SIG-M5 (cell line): ENCODE measurements at places on chromosomes 1 and 21.

DNA sequence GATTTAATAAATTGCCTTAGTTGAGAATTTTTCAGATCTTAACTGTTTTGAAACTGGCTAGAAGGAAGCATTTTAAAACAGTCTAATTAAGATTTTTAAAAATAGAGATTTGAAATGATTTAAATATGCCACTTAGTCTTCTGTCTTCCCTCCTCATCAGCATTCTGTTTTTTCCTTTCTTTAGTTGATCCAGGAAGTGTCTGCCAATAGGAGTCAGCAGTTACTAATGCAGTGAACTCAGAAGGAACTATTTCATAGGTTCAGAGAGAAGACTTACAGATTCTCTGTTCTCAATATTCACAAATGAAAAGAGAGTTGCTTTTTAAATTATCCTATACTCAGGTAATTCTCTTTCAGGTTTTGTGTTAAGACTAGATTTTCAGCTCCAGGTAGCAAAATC is 84.5 kb downstream of the RPS6KC1 start:
- DNase-seq = no peak

GRCh38 chr1:45925728-45926287 is 122.4 kb downstream of the MAST2 start:
- no peak for DNase-seq

DNA sequence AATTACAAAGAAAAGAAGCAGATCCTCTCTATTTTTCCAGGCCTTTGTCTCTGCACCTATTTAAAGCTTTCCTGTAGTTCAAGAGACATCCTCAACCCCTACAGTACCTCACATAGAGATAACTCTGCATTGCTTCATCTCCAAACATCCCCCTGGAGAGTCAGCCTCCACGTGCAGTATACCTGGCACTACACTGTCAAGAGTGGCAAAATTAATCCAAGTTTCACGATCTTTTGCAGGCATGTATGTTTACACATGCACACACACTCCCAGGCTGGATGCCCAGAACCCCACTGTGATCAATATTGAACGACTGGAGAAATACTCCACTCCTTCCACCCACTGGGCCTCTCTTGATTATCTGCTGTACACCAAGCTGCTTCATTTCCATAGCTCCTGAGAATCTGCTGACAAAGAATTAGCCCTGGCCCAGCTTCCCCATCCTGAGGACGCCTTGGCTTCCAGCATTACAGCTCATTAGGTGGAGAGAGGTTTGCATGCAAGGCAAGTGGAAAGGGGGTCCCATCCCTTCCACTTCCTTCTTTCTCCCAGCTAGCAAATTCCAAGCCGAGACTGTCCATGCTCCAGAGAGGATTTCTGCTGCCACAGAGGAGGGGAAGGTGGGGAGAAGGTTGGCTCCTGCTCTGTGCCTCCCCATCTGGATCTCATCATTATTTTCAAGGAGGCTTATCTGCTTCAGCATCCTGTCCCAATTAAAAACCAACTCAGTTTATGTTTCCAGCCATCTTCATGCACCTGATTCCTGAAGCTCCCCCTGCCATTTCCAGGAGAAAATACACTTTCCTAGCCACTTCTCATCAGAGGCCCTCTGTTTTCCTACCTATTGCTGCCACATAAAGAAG is 66.5 kb upstream of the GOLT1A start:
- no peak for DNase-seq

DNA sequence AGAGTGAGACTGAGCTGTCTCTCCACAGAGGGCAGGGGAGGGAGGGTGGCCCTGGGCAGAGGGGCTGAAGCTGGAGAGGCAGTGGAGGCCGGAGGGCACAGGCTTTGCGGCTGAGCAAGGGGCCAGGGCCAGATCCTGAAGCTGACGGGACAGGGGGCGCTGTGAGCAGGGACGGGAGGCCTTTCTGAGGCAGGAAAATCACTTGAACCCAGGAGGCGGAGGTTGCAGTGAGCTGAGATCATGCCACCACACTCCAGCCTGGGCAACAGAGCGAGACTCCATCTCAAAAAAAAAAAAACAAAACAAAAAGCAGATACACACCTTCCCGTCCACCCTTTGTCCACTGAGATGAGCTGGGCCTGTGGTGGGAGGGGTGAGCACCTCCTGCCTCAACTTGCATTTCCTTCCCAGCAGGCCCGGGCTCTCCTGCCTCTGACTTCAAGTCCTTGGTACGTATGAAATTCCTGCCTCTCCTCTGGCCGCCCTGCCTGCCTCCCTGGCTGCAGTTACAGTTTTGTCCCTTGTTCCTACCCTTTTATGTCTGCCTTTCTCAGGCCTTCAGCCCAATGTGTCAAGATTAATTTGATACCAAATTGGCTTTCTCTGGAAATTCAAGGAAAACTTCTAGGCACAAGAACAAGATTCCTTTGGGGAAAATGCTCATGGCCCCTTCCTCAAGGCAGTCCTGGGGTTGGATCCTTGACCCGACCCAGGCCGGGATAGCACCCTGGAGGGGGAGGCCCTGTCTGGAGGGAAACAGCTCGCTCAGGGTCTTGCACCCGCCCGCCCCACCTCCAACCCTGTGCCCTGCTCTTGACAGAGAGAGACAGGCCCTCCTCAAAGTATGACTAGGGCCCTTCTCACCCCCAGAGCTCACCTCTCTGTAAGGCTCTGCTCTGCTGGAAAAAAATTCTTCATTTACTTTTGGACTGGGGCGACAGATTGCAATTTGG is 11.2 kb upstream of the ADAMTSL4 start:
- no peak for DNase-seq

DNA sequence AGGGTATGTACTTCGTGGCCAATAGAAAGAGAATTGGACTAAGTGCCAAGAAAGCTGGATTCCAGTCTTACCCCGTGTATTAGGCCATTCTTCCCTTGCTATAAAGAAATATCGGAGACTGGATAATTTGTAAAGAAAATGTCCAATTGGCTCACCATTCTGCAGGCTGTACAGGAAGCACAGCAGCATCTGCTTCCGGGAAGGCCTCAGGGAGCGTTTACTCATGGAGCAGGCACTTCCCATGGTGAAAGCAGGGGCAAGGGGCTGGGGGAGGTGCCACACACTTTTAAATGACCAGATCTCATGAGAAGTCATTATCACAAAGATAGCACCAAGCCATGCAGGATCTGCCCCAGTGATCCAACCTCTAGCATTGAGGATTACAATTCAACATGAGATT is 7.8 kb upstream of the AMIGO1 start:
- no peak for DNase-seq

DNA sequence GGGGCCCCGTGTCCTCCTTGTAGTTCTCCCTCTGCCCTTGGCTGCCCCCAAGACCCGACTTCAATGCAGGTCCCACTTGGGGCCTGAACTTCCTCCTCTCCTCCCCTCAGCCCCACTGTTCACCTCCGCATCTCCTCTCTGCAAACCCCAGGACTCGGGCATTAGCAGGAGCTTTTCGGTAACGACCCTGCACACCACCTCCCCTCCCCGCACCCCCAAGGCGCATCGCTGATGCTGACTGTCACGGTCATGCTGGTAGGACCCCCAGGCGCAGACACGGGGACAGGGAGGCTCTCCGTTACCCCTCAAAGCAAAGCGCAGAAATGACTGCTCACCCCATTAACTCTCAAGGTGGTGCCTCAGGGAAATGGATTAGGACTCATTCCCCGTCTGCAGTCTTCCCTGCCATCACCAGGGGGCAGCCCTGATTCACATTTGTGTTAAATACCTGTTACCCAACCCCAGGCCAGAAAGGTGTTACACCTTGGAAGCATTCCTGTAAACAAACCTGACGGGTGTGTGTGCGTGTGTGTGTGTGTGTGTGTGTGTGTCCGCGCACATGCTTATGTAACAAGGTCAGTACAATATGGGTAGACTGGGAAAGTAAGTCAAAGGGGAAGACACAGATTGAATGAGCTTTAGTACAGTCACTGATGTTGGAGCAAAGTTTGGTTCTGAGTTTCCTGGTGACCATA is 6.4 kb upstream of the GUCA2B start:
- DNase-seq = no peak

DNA sequence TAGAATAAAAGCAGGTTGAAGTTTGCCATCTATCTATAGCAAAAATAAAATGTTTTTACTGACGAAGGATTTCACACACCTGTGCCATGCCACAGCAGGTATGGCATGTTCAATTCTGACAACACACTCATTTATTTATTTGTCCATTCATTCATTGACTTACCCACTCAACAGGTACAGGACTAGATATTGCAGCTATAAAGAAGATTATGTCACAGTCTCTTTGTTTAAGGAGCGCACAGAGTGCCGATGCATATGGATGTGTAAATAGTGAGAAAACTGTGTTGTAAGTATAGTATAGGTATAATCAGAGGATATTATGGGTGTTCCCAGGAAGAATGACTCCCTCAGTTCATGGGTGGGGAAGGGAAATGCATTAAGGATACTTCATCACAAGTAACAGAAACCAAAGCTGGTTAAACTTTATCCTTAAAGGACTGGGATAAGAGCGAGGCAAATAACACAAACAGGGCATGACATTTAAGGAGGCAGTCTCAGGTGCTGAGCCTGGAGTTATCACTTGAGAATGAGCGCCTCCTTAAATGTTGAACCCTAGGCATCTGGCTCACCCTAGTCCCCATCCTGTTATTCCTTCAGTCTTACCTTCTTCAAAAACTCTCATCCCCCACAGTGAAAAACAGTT is 7.9 kb upstream of the ZRANB2 start:
- DNase-seq = no peak

GRCh38 chr1:186662752-186663151 is 17.5 kb downstream of the PTGS2 start:
- no peak for DNase-seq

DNA sequence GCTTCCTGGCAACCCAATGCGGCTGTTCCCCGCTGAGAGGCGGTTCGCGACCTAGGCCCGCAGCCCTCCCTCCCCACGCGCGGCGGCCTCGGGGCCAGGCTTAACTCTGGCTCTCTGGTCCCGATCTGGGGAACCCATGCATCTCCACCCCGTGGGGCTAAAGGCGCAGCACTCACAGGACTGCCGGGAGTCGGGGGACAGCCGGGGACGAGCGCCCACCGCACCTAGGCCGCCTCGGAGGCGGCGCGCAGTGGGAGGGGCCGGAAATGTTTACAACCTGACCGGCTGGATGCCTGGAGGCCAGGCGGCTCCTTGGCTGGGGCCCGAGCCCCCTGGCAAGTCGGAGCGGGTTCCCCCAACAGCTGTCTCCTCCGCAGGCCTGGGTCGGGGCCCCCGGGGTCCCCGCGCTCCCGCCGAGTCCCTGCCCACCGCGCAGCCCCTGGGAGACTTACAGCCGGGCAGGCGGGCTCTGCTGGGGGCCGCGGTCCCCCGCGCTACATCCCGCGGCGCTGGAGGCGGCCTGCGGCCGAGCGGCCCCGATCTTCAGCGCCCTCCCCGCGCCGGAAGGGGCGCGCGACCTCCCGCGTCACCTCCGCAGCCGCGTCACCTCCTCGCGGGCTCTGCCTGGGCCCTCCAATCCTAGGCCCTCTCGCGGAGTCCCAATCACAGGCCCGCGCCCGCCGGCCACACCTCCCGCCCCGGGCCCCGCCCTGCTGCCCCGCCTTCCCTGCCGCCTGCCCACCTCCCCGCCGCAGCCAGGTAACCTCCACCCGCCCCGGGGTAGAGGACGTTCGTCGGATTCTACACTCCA is at the start of gene ADIPOR1:
TSS of gene ADIPOR1 (minus strand) at position 580 of the 811 bp plus-strand sequence. CDS start 7,242 bp downstream, outside the sequence.
- no peak for DNase-seq

DNA sequence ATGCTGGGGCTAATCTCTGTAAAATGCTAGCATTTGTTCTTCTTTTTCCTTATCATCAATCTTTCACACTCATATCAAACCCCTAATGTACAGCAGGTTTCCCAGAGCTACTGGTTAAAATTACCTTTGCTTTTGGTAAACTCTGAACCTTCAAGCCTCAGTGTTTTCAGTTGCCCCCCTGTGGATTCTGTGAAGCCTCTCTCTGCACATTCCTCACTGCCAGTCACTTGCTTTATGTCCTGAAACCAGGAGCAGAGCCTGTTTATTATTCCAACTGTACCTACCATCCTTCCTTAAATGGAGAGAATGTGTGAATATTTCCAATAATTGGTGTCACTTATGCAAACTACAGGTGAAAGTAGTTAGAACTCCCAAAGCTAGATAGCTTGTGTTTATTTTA is 134.2 kb downstream of the NEK7 start:
- DNase-seq = no peak

GRCh38 chr1:64110924-64111777 is 92.3 kb upstream of the UBE2U start:
- no peak for DNase-seq
